ENCODE measurements at places on chromosomes 2 and 18.

GRCh38 chr2:134445985-134446382 is 192.1 kb downstream of the MGAT5 start:
- no peak for DNase-seq

GRCh38 chr18:12033643-12034025 is 52.3 kb downstream of the IMPA2 start:
- DNase-seq, result no peak

DNA sequence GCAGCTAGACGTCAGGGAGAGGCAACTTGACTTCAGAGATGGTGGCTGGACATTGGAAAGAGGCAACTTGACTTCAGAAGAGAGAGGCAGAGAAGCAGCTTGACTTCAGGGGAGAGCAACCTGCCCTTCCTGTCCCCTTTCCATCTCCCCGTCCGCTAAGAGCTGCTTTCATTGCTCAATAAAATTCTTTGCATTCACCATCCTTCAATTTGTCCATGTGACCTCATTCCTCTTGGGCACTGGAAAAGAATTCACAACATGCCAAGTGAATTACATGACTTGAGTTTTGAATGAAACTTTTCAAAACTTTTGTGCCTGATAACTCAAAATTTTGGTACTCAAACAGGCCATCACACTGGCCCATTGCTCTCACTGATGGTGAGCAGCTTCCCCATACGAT is 158.9 kb downstream of the DPP4 start:
- DNase-seq, result no peak

DNA sequence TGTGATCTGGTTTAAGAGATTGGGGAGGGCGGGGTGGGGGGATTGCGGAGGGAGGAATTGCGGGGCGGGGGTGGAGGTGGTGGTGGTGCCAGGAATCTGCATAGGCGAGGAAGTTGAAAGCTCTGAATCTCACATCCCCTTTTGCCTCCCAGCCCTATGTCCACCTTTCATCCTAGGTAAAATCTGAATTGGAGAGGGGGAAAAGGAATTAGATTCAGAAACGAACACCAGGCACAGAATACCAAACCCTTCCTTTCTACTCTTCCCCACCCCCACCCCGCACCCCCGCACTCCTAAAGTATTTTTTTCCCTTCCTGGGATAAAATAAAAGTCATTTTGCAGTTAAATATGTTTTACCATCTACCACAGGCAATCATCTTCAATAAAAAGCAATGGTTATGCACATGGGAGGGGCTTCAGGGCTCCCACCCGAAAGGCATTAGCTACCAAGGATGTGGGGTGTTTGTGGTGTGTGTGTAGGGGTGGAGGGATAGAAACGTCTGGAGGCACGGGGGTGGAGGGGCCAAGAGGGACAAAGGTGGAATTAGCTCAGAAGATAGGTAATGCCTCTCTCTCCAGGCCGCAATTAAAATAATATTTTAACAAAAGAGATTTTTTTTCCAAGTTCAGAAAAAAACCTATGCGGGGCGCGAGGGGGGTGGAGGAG is 1.8 kb downstream of the IGFBP5 start:
- DNase-seq, result no peak

DNA sequence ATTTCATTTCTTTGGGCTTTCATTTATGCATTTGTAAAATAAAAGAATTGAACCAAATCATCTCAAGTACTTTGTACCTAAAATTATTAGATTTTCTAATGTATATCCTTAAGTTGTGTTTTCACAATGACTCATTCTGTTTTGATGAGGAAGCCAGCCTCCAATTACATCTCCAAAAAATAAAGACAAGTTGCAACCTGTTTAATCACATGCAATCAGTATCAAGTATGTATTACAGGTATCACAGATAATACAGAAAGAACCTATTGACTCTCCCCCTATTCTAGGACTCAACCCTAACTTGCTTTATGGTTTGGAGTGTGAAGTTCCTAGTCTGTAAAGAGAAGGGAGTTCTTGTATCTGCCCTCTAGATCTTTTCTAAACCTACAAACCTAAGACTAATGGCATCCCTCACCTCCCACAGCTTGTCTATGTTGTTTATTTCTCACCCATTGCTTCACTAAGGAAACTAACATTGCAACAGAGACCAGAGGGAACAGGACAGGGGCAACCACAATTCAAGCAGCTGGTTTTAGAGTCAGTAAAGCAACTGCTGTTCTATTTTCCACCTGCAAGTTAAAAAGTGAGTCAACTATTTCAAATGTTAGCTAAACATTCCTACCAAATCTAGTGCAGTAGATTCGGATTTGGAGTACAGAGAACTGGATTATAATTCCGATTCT is 141.1 kb upstream of the ETAA1 start:
- no peak for DNase-seq

All from renal cortex interstitium (tissue), 15 donors.